ENCODE measurements at places on chromosomes 5 and 9. TPM values are rescaled to one million over a fixed set of nuclear protein-coding genes. Genes with fewer than 3 reads are reported as not detected.

GRCh38 chr5:40683305-40683704, 3.6 kb downstream of the PTGER4 start:
- peaks cover 74% of the 10 kb centered on the region for H3K36me3 ChIP-seq
- H3K4me3 ChIP-seq, result peak overlapping the region; percentile 95
- DNase-seq, result no peak
- H3K27ac ChIP-seq, result peak overlapping the region; percentile 94
- H3K27me3 ChIP-seq, result no peaks in the 10 kb centered on the region

STING1 gene
- 68.4 TPM for total RNA-seq

GRCh38 chr9:135347461-135347860, 132.1 kb upstream of the PPP1R26 start:
- H3K27ac ChIP-seq, result no peak overlapping the region
- H3K4me3 ChIP-seq, result no peak overlapping the region
- no peaks in the 10 kb centered on the region for H3K27me3 ChIP-seq
- H3K36me3 ChIP-seq, result no peaks in the 10 kb centered on the region

GRCh38 chr9:84600739-84601138, 68.8 kb upstream of the NTRK2 start:
- no peak for DNase-seq
- H3K27ac ChIP-seq, result no peak overlapping the region
- H3K4me1 ChIP-seq, result peaks cover 5% of the 10 kb centered on the region
- no peaks in the 10 kb centered on the region for H3K36me3 ChIP-seq
- H3K4me3 ChIP-seq, result no peak overlapping the region

GRCh38 chr9:131823701-131824146, 83.8 kb upstream of the RAPGEF1 start:
- peaks cover 37% of the 10 kb centered on the region for H3K27me3 ChIP-seq
- no peak overlapping the region for H3K27ac ChIP-seq
- no peak overlapping the region for H3K4me3 ChIP-seq
- H3K36me3 ChIP-seq, result no peaks in the 10 kb centered on the region
- no peak for DNase-seq
- H3K4me1 ChIP-seq, result no peaks in the 10 kb centered on the region

DNA sequence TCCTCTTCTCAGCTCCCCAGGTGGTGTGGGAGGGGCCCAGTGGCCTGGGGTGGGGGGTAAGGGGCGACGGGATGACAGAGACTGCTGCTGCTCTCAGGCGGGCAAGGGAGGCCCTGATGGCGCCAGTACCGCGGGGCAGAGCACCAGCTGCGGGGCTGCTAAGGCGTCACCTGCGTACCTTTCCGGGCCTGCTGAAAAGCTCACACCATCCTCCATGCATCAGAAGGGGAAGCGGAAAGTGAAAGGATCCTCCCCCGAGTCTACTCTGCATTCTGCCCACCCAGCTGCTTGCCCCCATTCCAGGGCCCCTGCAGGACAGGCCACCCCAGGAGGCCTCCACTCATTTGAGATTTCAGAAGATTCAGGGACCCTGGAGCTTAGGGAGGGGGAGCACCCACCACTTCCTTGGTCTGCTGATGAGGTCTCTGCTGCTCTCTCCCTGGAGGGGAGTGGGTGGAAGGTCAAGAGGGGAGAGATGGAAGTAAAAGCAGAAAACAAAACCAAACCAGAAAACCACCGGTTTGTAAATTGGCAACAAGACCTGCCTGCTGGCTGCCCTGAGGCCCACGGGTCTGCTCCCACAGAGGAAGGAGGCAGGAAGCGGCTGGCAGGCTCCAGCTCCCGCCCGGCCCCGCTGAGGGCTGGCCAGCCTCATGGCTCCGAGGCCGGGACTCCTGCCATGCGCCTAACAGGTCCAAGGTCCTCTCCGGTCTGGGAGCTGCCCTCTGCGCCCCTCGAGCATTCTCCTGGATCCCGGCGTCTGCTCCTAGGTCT, 33.6 kb downstream of the PRRT1B start:
- peak overlapping the region; percentile 97 for H3K27ac ChIP-seq
- H3K36me3 ChIP-seq, result peaks cover 27% of the 10 kb centered on the region
- H3K27me3 ChIP-seq, result no peaks in the 10 kb centered on the region
- peaks cover 23% of the 10 kb centered on the region for H3K4me1 ChIP-seq
- DNase-seq, result peak; percentile 64

Measured in activated naive CD8-positive, alpha-beta T cell treated with anti-CD3 and anti-CD28 coated beads, Interleukin-2, amount 10 ng/mL, durations not matched to agents 7 days and 5 days (primary cell).